GM23248 (cell line): ENCODE measurements at places on chromosomes 2 and 18. TPM values are rescaled to one million over a fixed set of nuclear protein-coding genes. Genes with fewer than 3 reads are reported as not detected.

The FAP gene
- polyA plus RNA-seq, result 198 and 200 TPM in 2 replicates

The NABP1 gene
- 120 and 148 TPM in 2 replicates for polyA plus RNA-seq

The FLACC1 gene
- 0.34 and 1.4 TPM in 2 replicates for polyA plus RNA-seq

The LOXHD1 gene
- not detected in 2 replicates for polyA plus RNA-seq

The C2orf80 gene
- not detected in 2 replicates for polyA plus RNA-seq

The VPS4B gene
- 43.3 and 49.2 TPM in 2 replicates for polyA plus RNA-seq

The ADRA2B gene
- not detected in 2 replicates for polyA plus RNA-seq
